ENCODE measurements at places on chromosomes 7 and 10.

- no peak for DNase-seq
These were observed 44.5 kb downstream of the PSMC2 start for GRCh38 chr7:103391976-103392375.

DNA sequence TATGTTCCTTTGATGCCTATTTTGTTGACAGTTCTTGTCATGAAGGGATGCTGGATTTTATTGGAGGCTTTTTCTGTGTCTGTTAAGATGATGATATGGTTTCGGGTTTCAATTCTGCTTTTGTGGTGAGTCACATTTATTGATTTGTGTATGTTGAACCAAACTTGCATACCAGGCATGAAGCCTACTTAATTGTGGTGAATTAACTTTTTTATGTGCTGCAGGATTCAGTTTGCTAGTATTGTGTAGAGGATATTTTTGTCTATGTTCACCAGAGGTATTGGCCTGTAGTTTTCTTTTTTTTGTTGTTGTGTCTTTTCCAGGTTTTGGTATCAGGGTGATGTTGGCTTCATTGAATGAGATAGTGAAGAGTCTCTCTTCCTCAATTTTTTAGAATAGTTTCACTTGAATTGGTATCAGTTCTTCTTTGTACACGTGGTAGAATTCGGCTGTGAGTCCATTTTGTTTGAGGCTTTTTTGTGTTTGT, 345.9 kb downstream of the KIF20B start:
- no peak for DNase-seq

- no peak for DNase-seq
These were observed 440.1 kb downstream of the TCERG1L start for GRCh38 chr10:130871406-130871805.

DNA sequence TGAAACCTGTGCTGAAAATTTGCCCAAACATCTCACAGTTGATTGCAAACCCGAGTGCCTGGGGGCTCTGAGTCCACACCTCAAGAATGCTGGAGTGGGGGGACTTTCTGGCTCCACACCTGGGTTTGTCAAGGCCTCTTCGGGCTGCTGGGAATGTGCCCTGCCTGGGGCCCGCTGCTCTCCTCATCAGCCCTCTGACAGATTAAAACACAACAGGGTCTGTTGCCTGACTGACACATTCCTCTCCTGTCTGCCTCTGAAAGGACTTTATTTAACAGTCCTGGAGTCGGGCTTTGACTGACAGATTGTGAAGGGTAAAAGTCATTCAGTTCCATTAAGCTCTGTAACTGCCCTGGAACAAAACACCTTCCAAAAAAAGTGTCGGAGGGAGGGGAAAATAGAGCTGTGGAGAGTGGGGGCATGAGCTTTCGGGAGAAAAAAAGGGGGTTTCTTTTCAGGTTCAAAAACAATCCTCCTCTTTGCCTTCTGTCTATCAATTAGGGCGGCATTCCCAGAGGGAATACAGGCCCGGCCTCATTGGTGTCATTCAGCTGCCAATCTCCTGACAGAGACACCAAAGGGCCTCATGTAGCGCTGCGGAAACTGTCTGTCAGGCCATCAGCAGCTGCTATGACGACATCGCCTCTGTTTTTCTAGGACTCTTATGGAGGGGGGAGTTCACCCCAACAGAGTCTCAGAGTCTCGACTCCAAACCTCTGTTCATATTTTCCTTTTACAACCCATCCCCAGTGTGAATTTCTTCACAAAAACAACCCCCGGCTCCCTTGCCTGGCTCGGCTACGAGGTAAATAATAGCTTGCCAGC, 398.8 kb upstream of the NFE2L3 start:
- DNase-seq, result no peak

GRCh38 chr7:149846021-149846420, 7.8 kb downstream of the ZNF862 start:
- DNase-seq, result no peak

- DNase-seq, result no peak
These were observed 526.1 kb downstream of the LRMDA start for GRCh38 chr10:75957314-75958120.

DNA sequence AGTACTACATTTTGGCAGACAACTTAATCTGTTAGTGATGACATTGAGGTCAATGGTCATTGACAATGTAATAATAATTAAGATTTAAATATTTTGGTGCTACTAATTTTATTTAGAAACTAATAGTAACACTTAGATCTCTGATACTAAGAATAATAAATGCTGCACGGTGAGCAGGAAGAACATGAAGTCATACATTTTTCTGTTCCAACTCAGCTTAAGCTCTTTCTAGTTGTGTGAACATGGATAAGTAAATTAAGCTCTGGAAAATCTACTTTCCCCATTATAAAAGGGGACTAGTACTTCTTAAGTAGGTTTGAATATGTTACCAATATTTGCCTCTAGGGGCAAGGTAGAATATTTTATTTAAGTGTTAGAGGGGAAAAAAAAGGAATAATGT, 65.9 kb upstream of the MEOX2 start:
- no peak for DNase-seq

GRCh38 chr7:29087840-29088170, 58.5 kb downstream of the CPVL start:
- no peak for DNase-seq

- no peak for DNase-seq
These were observed 87.2 kb downstream of the MDFIC start for GRCh38 chr7:115009139-115009538.

- DNase-seq, result no peak
These were observed 287.1 kb upstream of the NEBL start for GRCh38 chr10:21184216-21184615.

DNA sequence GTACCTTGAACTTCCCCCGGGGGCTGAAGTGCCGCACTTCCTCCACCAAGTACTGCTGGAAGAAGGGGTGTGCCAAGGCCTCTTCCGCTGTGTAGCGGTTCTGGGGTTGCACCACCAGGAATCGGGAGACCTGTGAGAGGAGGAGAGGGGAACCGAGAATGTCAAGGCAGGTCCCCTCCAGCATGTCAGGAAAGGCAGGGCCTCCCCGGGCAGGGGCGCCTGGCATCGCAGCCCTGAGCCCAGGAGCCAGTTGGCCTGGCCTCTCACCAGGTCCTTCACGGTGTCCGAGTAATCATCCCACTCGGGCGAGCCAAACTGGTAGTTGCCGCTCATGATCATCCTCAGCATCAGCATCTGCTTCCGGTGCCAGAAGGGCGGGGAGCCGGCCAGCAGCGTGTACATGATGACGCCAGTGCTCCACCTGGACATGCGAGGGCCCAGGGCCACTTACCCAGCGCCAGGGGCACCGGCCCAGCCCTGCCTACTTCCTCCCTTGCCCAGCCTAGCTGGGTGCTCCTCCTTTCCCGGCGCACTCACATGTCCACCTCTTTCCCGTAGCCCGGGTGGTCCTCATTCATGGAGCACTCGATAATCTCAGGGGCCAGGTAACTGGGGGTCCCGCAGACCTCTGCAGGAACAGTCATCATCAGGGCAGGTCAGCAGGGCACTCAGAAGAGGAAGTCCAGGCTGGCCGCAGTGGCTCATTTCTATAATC, 11.0 kb downstream of the PHKG1 start:
- DNase-seq, result no peak

DNA sequence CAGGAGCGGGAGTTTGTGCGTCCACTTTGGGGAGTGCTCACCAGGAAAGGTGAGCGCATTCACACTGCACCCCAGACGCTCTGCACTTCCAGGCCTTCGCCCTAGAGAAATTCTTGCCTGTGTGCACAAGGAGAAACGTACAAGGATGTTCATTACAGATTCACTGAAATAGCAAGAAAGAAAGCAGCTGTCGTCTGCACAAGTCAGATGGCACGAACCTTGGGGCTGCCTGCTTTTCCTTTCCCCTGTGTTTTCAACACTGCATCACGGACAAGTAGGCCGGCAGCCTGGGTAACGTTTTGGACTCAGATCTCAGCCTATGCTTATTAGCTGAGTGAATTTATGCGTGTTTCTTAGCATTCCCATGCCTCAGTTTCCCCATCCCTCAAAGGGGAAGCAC, 546.8 kb upstream of the FOXK1 start:
- no peak for DNase-seq

DNA sequence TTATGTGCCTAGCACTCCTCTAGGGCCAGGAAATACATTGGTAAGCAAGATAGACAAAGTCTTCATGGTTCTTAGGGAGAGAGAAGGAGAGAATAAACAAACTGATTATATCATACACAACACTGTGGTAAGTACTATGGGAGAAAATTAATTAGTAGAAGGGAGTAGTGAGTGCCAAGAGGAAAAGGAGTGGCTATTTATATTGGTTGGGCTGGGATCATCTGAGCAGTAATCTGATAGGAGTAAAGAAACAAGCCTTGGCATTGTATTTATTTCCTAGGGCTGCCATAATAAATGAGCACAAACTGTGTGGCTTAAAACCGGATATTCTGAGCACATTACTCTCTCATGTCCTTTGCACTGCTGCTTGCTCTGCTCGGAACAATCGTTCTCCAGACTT, 158.1 kb upstream of the PHF14 start:
- DNase-seq, result peak; percentile 6

- DNase-seq, result no peak
These were observed 22.5 kb downstream of the MGAM start for GRCh38 chr7:142018154-142018553.

DNA sequence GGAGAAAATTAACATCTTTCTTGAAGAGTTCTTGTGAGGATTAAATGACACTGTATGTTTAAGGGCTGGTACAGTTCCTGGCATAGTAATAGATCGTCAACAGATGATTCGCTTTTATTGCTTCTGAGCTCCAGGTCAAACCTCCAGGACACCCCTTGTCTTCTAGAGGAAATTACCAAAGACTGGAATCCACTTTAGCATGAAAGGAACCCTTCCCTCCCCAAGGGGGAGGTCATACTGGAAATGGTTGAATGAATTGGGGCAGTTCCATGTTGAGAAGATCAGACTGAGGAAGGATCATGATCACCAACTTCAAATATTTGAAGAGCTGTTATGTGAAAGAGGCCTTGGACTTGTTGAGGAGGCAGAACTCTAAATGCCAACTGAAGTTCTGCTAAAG, 8.9 kb downstream of the NFE2L3 start:
- no peak for DNase-seq

DNA sequence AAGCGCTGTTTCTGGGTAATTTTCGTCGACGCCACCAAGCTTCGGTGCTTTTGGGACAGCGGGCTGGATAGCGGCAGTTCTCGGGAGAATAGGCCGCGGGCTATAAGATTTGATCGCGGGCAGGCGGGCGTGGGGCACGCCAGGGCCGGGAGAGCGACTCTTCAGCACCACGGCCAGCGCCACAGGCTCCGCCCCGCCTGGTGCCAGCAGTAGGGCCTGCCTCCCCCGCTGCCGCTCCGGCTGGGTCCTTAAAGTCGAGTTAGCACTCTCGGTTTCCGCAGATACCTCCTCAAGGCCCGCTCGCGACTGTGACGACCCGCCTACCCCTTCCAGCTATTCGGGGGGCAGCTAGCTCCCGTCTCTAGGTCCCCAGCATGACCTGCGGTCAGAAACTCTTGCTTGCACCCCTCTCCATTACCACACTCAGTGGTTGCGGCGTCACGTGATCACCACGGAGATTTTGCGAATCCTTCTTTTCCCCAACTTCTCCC, 9.4 kb downstream of the NXPH1 start:
- DNase-seq, result no peak

- no peak for DNase-seq
These were observed 89.4 kb upstream of the MYL10 start for GRCh38 chr7:101718363-101719122.

DNA sequence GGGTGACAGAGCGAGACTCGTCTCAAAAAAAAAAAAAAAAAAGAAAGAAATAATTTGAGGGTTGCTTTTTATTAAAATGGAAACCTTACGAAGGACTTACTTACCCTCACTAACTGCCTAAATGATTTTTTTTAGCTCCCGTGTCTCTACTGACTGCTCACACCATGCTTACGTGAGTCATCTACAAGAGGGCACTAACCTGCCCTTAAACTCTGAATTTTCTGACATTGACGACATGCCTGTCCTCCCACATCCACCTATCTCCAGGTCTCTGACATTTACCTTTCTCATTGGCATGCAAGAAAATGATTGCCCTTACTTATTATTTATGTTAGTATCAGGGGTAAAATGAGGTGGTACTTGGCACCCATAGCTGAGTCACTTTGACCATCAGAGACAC, 1286.3 kb upstream of the AUTS2 start:
- DNase-seq, result no peak

GRCh38 chr7:29610086-29610485, 46.5 kb downstream of the PRR15 start:
- DNase-seq, result no peak

DNA sequence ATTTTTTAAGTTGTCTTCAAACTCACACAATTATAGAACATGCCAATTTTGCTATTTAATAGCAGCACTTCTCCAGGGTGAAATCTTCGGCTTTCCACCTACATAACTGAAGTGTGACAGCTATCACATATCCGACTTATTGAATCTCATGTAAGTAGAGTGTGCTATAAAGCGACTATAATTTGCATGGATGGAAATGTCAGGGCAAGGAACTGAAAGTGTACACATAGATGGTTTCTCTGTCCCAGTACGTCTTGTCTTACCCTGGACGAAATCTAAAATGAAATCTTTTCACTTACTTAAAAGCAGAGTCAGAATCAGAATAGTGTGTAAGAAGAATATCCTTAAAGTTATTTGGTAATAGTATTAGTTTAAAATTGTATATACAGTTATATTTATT, 132.3 kb downstream of the THSD7A start:
- DNase-seq, result no peak

DNA sequence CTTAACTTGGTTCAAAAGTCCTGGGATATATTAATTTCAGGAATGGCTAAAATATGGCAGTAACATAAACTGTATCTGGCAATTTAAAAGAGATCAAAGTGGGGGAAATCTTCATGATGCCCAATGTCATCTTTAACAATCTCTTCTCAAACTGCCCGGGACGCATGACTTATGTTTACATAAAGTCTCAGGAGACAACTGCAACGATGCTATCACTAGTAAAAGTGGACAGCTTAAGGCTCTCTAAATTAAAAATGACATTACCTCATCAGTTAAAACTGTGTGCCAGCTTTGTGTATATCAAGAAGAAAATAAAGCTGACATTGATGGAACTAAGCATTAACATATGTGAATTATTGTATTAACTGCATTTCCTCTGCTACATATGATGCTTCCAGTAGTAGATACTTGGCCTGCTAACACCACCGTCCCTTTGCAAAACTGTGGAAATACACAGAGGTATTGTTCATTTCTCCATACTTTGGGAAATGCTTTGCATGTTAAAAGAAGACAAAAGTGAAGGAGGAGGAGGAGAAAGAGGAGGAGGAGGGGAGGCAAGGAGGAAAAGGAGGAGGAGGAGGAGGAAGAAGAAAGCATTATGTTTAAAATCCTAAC, 62.4 kb downstream of the NRP1 start:
- no peak for DNase-seq

- DNase-seq, result no peak
These were observed 280.5 kb downstream of the POM121L12 start for GRCh38 chr7:53315981-53316380.

DNA sequence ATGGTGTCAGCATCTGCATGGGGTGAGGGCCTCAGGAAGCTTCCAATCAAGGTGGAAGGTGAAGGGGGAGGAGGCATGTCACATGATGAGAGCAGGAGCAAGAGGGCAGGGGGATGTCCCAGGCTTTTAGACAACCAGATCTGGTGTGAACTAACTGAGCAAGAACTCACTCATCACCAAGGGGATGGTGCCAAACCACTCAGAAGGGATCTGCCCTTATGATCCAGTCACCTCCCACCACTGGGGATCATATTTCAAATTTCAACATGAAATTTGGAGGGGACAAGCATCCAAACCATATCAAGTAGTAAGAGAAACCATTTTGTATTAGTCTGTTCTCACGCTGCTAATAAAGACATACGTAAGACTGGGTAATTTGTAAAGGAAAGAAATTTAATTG, 33.6 kb downstream of the THNSL1 start:
- no peak for DNase-seq
